ENCODE measurements at places on chromosomes 6 and 20.

- DNase-seq = no peak
Measured at GRCh38 chr6:87099472-87099871, 4.6 kb upstream of the CGA start.

- no peak for DNase-seq
Measured at GRCh38 chr6:128240024-128240428, 280.4 kb downstream of the PTPRK start.

GRCh38 chr6:138645976-138646640, 127.5 kb upstream of the CCDC28A start:
- DNase-seq = no peak

- DNase-seq = no peak
Measured at GRCh38 chr6:101577091-101577490, 183.6 kb downstream of the GRIK2 start.

DNA sequence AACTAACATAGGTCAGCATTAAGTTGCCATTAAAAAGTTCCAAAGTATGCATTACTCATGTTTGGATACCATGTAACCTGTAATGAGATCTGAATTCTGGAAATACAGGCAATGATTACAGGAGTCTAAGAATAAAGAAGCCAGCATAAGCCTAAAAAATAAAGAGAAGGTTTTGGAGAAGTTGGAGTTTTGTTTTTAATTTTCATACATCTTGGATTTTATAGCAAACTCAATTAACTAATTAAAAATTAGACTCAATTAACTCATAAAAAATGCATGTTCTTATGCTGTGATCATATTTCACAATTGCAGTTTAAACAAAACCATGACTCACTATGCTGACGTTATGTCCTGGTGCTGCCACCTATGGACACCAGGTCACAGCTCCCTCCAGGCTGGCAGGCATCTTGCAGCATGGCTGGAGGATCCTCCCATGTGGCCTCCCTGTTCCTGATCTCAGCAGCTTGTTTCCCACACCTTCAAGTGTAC, 648.8 kb upstream of the AGPAT4 start:
- DNase-seq = no peak

DNA sequence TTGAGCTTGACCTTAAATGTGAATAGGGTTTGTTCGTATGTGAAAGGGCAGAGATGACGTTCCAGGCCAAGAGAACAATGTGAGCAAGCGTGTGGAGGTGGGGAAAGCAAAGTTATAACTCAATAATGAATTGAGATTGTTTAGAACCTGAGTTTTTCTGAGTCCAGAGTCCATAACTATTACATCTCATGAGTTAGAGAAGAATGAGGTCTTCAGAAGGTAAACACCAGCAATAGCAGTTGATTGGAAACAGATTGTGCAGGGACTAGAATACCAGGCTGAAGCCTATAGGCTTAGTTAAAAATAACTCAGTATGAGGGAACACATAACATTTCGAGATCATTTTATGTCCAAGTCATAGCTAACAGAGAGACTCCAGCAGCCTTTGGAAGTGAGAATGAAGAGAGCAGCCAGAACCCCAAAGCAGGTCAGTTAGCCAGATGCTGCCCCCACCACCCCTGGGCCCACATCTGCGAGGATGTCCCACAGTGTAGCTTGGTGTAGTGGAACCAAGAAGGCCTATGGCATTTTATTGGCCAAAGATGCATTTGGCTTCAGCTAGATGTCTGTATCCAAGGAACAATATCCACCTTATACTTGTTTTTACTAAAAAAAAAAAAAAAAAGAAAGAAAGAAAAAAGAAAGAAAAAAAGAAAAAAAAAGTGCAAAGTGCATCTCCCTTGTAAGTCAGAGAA, 121.7 kb downstream of the TNFRSF21 start:
- no peak for DNase-seq

DNA sequence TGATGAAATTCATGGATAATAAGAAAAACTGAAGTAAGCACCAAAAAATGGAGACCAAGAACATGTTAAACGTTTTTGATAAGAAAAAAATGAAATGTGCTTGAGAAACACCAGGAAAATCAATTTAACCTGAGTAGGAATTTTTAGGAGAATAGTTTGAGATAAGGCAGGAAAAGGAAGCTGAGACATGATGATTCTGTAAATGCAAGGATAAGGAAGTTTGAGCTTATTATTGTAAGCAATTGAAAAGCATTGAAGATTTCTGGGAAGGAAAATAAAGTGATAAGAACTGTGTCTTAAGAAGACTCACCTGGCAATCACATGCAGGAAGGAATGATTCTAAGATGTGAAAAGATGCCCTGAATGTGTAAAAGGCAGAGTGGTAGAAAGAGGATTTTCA, 66.6 kb downstream of the ALDH8A1 start:
- DNase-seq = no peak

Measured in mesothelial cell of epicardium (in vitro differentiated cells).